ENCODE measurements at places on chromosomes 5 and 9. TPM values are rescaled to one million over a fixed set of nuclear protein-coding genes. Genes with fewer than 3 reads are reported as not detected.

BAAT gene
- total RNA-seq = 0.16 TPM

FOXD1 gene
- total RNA-seq = not detected

DNA sequence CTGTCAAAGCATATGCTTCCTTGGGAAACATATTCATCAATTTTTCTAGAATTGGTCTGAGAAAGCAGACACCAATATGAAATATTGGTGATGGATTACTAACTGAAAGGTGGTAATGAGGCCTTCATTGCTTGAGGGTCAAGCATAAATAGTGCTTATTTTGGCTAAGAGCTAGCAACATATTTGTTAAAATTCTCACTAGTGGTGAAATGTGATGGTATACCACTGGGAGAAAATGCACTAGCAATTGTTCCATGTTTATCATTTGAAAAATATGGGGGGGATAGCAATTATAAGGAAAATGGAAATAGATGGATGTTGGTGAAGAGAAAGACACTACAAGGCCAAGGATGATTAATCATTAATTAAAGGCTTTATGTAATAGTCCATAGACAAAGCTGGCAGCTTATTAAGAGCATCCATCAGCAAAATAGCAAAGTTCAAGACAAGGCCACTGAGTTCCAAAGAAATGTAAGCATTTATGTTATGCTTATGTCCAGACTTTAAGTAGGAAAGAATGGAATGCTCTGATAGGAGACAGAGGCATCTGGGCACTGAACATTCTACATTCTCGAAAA is 253.7 kb upstream of the PRDM9 start:
- no peaks in the 10 kb centered on the region for H3K4me1 ChIP-seq
- no peak overlapping the region for H3K27ac ChIP-seq
- no peak overlapping the region for H3K4me3 ChIP-seq

DNA sequence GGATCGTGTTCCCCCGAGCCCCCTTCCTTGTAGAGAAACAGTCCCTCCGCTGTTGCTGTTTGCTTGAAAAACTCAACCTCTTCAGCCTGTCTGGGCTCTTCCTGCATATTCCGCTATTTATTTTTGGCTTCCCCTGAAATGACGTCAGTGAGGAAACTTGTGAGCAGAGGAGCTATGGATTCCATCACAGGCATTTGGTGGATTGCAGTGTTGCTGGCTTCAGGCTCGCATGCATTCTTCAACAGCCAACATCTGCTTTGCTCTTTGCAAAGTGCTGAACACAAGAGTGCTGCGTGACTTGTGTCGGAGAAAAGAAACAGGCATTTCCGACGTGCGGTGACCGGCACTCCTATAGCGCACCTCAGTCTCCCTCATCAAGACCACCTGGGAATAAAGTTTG is 232.7 kb downstream of the RFK start:
- H3K27ac ChIP-seq = no peak overlapping the region
- no peak for DNase-seq
- H3K27me3 ChIP-seq = no peaks in the 10 kb centered on the region
- no peaks in the 10 kb centered on the region for H3K36me3 ChIP-seq
- no peaks in the 10 kb centered on the region for H3K4me1 ChIP-seq

GRCh38 chr5:149936700-149937091 is 7.9 kb downstream of the PDE6A start:
- no peaks in the 10 kb centered on the region for H3K36me3 ChIP-seq
- no peaks in the 10 kb centered on the region for H3K4me1 ChIP-seq
- H3K27me3 ChIP-seq = no peaks in the 10 kb centered on the region
- no peak overlapping the region for H3K4me3 ChIP-seq
- no peak overlapping the region for H3K27ac ChIP-seq

TMEM174 gene
- not detected for total RNA-seq

GRCh38 chr9:107484117-107484723 is 5.3 kb downstream of the KLF4 start:
- H3K27me3 ChIP-seq = no peaks in the 10 kb centered on the region
- no peak overlapping the region for H3K27ac ChIP-seq
- DNase-seq = peak; percentile 20
- H3K4me1 ChIP-seq = no peaks in the 10 kb centered on the region
- no peaks in the 10 kb centered on the region for H3K36me3 ChIP-seq

SPATA31D4 gene
- not detected for total RNA-seq

GRCh38 chr5:52638732-52639131 is 149.0 kb upstream of the ITGA1 start:
- H3K27ac ChIP-seq = no peak overlapping the region
- no peak overlapping the region for H3K4me3 ChIP-seq
- no peaks in the 10 kb centered on the region for H3K27me3 ChIP-seq
- DNase-seq = no peak

- H3K27me3 ChIP-seq = peaks cover 8% of the 10 kb centered on the region
- H3K36me3 ChIP-seq = no peaks in the 10 kb centered on the region
- no peak overlapping the region for H3K27ac ChIP-seq
- no peaks in the 10 kb centered on the region for H3K4me1 ChIP-seq
- DNase-seq = peak; percentile 23
Measured at GRCh38 chr9:79164406-79164805, 407.4 kb upstream of the TLE4 start.

DNA sequence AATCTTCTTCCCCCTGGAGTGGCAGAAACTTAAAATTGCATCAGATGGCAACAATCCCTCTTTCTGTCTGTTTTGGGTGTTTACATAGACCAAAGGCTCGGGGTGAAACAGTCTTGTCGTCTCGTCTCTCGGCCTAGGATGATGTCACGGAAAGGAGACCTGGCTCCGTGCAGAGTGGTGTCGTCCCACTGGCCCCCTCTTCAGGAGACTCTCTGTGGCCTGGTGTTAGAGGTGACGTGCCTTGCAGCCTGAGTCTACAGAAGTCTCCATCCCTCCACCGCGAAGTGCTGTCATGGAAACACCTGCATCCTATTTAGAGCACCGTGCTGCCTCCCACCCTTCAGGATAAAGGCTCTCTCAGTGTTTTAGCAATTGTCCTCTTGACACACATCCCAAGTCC is 409.7 kb downstream of the IRX1 start:
- H3K27ac ChIP-seq = no peak overlapping the region
- no peaks in the 10 kb centered on the region for H3K4me1 ChIP-seq
- H3K36me3 ChIP-seq = no peaks in the 10 kb centered on the region
- no peaks in the 10 kb centered on the region for H3K27me3 ChIP-seq
- H3K4me3 ChIP-seq = no peak overlapping the region

SPAG8 gene
- total RNA-seq = 2.2 TPM

DNA sequence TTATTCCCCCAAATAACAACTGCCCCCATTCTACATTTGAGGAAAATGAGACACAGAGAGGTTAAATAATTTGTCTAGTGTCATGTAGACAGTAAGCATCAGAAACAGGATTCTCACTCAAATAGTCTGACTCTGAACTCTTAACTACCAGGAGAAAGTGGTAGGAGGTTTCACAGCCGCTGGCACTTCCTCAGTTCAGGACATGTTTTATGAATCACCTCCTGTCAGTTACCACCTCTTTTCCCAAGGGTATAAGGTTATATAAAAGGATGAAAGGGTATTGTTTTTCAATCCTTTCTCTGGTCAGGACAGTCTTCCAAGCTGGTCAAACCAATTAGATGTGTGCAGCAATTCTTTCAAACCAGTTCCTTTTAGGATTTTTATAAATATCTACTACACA is 52.1 kb downstream of the TSSK1B start:
- no peak overlapping the region for H3K27ac ChIP-seq
- no peaks in the 10 kb centered on the region for H3K27me3 ChIP-seq
- H3K4me1 ChIP-seq = no peaks in the 10 kb centered on the region
- no peak for DNase-seq
- H3K36me3 ChIP-seq = no peaks in the 10 kb centered on the region

ZNF367 gene
- total RNA-seq = 1.2 TPM

FOXD4L4 gene
- total RNA-seq = not detected

GRCh38 chr9:129245276-129245675 is 67.2 kb upstream of the IER5L start:
- H3K27ac ChIP-seq = no peak overlapping the region
- H3K4me3 ChIP-seq = no peak overlapping the region
- no peaks in the 10 kb centered on the region for H3K4me1 ChIP-seq
- no peaks in the 10 kb centered on the region for H3K27me3 ChIP-seq

EIF4EBP3 gene
- total RNA-seq = 18.0 TPM

GRCh38 chr5:173768267-173768806 is 119.8 kb upstream of the CPEB4 start:
- H3K27ac ChIP-seq = no peak overlapping the region
- DNase-seq = no peak
- no peaks in the 10 kb centered on the region for H3K27me3 ChIP-seq

GRCh38 chr9:135908754-135909204 is 1.4 kb upstream of the CAMSAP1 start:
- no peak overlapping the region for H3K27ac ChIP-seq
- H3K4me3 ChIP-seq = peak overlapping the region; percentile 70
- H3K4me1 ChIP-seq = peaks cover 5% of the 10 kb centered on the region
- H3K27me3 ChIP-seq = no peaks in the 10 kb centered on the region
- DNase-seq = no peak
- no peaks in the 10 kb centered on the region for H3K36me3 ChIP-seq

- H3K27me3 ChIP-seq = no peaks in the 10 kb centered on the region
- H3K4me3 ChIP-seq = no peak overlapping the region
- H3K4me1 ChIP-seq = no peaks in the 10 kb centered on the region
- no peaks in the 10 kb centered on the region for H3K36me3 ChIP-seq
- no peak overlapping the region for H3K27ac ChIP-seq
- DNase-seq = no peak
Measured at GRCh38 chr9:68443624-68444023, 87.2 kb downstream of the PGM5 start.

DNA sequence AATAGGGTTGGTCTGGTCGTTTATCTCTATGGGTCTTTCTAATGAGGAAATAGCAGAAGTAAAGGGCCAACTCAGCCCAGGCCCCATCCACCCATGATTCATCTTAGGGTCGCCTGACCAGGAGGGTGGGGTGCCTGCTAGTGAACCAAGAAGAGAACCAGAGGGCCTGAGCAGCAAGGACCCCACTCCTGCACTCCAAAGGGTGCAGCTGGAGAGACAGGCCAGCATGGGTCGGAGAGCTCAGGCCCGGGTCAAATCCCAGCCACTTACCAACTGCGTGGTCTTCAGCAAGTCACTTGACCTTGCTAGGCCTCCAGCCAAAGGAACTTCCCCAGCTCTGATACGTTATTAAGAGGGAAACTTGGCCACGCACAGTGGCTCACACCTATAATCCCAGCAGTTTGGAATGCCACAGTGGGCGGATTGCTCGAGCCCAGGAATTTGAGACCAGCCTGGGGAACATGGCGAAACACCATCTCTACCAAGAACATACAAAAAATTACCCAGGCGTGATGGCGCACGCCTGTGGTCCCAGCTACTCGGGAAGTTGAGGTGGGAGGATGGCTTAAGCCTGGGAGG is 4.3 kb downstream of the BBLN start:
- H3K27ac ChIP-seq = peak overlapping the region; percentile 38
- peaks cover 4% of the 10 kb centered on the region for H3K36me3 ChIP-seq
- H3K27me3 ChIP-seq = no peaks in the 10 kb centered on the region
- no peak overlapping the region for H3K4me3 ChIP-seq
- H3K4me1 ChIP-seq = no peaks in the 10 kb centered on the region

- no peaks in the 10 kb centered on the region for H3K27me3 ChIP-seq
- peak overlapping the region; percentile 95 for H3K27ac ChIP-seq
- no peaks in the 10 kb centered on the region for H3K4me1 ChIP-seq
- no peak for DNase-seq
- H3K4me3 ChIP-seq = no peak overlapping the region
- H3K36me3 ChIP-seq = no peaks in the 10 kb centered on the region
Measured at GRCh38 chr5:14449052-14449661, 132.4 kb upstream of the OTULINL start.

PDZD2 gene
- 17.7 TPM for total RNA-seq

DNA sequence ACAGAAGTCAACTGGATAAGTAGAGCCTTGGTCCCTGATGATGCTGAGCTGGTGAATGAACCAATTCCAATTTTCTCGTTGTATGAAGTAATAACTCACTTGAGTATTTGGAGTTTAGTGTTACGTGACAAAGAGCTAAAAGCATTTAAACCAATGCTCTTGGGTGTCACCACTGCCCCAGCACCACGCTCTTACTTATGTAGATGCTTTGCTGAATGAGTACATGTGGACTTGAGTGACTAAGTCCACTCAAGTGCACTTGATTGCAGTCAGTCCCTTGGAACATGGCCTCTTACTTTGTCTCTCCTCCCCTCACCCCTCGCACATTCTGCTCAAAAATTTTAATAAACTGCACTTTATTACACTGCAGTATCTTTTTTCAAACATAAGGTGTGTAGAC is 184.0 kb downstream of the MAN2A1 start:
- no peaks in the 10 kb centered on the region for H3K36me3 ChIP-seq
- no peak overlapping the region for H3K4me3 ChIP-seq
- no peak for DNase-seq
- no peaks in the 10 kb centered on the region for H3K4me1 ChIP-seq

GRCh38 chr5:111223787-111224560 is at the start of gene CAMK4:
Gene CAMK4, plus strand, starts transcription at chr5:111224384. Its CDS starts 100 bp downstream, at chr5:111224484.
- peak; percentile 51 for DNase-seq
- H3K27ac ChIP-seq = no peak within 1 kb of the TSS
- no peaks in the 10 kb centered on the region for H3K36me3 ChIP-seq
- H3K4me3 ChIP-seq = peak within 1 kb of the TSS; percentile 48
- H3K27me3 ChIP-seq = peaks cover 27% of the 10 kb centered on the region
- H3K4me1 ChIP-seq = no peaks in the 10 kb centered on the region

DNA sequence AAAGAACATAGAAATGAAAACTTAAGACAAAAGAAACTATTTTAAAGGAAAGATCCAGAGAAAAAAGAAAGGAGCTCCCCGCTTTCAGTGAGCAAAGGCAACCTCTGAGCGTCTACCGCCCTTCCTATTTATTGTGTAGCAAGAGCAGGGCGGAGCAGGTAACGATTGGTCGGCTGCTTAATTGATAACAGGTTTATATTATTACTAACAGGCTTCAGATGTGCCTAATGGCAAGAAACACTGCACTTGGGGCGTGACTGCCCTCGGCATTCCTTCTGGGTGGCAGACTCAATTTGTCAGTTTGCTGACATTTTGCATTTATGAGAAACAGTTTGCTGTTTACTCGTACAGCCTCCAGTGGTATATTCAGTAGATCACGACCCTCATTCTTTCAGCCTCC is 482.7 kb upstream of the C9orf72 start:
- no peaks in the 10 kb centered on the region for H3K27me3 ChIP-seq
- no peaks in the 10 kb centered on the region for H3K36me3 ChIP-seq
- no peak overlapping the region for H3K27ac ChIP-seq
- no peak for DNase-seq

Data from breast epithelium (tissue), 4 donors.